ENCODE measurements at places on chromosomes 5 and 9.
A peak's percentile ranks its signal among the peaks of the same experiment; 100 is the strongest.

DNA sequence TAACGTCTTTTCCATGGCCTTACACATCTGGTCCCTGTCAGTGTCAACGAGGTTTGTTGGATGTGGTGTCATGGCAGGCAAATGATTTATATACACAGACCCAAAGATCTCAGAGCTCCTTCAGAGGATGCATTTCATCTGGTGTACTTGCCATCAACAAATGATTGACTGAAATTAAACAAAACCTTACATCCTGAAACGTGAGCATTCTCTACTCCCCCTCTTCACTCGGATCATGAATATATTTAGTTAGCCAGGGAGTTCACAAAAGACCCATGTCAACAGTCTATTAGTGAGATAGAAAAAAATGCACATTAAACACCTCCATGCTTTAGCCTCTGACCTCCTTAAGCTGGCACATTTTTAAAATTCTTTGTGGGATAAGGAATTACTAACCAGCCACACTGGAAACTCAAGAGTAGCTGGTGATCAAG, 215.6 kb downstream of the EFNA5 start:
- no peak for DNase-seq

DNA sequence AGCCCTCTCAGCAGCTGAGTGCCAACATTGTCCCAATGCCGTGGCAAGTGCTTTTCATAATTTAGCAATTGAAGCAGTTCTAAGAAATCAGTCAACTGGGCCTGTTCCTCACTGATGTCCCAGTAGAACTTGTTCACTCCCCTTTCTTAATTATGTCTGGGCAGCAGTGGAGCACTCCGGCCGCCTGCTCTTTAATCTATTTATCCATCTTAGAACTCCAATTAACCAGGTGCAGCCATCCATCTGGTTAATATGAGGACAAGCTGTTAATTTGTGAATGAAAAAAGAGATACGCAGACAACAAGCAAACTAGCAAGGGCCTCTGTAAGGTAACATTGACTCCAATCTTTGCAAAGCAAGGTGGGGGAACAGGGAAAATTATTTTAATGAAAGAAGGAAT, 39.4 kb downstream of the MAT2B start:
- no peak for DNase-seq

- DNase-seq: no peak
Observed at GRCh38 chr9:31445960-31446359, 938.5 kb upstream of the ACO1 start.

GRCh38 chr9:101711330-101711941, 27.0 kb downstream of the GRIN3A start:
- no peak for DNase-seq

DNA sequence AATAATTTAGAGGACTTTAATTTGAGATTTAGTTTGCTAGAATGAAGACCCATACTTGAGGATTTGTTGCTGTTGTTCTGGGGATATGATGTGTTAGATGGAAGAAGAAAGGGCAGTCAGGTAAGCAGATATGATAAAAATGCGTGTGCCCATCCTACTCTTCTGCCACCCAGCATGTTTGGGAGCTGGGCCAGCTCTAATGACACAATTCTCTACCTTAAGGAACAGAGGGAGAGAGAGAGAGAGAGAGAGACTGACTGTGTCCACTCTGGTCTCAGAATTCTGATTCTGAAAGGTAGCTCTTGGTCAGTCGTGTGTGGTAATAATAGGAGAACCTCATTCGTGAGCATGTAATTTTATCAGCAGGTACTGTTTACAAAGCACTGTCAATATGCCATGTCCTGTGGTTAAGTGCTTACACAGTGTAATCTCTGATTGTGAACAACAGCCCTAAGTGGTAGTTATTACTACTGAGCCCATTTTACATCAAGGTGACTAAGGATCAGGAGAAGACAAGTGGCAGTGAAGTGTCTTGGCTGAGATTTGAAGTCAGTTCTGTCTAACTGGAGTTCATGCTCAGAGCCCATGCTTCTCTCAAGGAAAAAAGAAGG, 307.4 kb upstream of the SEMA6A start:
- no peak for DNase-seq

- DNase-seq: no peak
Observed at GRCh38 chr5:104172976-104173375, 610.4 kb upstream of the NUDT12 start.

DNA sequence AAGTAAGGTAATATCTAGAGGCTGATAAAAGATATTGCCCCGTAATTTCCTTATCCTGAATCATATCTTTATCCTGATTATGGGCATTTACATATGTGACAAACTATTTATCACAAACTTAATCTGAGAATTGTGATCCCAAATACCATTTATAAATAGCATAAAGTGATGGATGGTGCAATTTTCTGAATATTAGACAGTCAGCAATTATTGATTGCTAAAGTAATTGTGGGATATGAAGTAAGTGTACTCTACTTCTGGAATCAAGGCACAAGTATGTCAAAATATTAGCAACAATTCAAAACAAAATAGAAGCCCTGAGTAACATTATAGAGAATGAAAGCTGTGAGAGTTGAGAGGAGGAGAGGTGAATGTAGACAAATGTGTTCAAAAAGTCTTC, 361.9 kb upstream of the CDH6 start:
- no peak for DNase-seq

GRCh38 chr5:95913663-95914062, 48.0 kb downstream of the ELL2 start:
- no peak for DNase-seq

GRCh38 chr9:20811872-20812271, 127.8 kb downstream of the FOCAD start:
- no peak for DNase-seq

- DNase-seq: no peak
Observed at GRCh38 chr9:70177121-70177520, 81.7 kb upstream of the SMC5 start.

DNA sequence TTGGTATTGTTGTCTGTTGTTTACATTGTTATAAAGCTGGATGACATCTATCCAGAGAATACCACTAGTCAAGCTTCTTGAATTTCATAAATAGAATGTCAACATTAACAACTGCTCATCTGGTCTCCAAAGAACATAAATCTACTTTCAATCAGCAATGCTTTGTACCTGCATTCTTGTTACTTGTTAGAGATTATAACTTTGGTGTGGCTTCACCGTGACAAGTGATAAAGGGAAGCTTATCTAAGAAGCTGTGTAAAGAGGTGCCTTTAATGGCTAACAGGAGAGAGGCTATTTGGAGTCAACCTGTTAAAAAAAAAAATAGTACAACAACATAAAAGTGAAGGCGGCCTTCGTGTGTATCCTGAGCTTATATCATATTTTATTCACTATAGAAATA, 41.8 kb downstream of the MUSK start:
- no peak for DNase-seq

GRCh38 chr9:89817151-89817950, 212.5 kb downstream of the GADD45G start:
- no peak for DNase-seq

DNA sequence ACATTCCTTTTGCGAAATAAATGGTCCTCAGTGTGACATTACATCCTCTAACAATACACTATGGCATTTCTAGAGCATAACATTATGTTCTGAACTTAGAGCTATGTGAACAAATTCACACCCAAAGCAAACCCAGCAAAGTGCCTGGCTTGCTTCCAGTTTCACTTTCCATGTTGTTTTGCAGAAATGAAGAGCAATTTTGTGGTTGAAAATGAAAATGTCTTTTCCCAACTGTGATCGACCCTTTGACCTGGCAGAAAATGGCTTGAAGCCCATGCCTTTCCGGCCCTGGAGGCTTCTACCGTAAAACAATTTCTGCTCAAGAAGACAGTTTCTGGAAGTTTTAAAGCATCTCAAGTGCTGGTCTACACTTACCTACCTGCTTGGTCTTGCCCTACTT, 344.7 kb upstream of the RGMB start:
- no peak for DNase-seq

DNA sequence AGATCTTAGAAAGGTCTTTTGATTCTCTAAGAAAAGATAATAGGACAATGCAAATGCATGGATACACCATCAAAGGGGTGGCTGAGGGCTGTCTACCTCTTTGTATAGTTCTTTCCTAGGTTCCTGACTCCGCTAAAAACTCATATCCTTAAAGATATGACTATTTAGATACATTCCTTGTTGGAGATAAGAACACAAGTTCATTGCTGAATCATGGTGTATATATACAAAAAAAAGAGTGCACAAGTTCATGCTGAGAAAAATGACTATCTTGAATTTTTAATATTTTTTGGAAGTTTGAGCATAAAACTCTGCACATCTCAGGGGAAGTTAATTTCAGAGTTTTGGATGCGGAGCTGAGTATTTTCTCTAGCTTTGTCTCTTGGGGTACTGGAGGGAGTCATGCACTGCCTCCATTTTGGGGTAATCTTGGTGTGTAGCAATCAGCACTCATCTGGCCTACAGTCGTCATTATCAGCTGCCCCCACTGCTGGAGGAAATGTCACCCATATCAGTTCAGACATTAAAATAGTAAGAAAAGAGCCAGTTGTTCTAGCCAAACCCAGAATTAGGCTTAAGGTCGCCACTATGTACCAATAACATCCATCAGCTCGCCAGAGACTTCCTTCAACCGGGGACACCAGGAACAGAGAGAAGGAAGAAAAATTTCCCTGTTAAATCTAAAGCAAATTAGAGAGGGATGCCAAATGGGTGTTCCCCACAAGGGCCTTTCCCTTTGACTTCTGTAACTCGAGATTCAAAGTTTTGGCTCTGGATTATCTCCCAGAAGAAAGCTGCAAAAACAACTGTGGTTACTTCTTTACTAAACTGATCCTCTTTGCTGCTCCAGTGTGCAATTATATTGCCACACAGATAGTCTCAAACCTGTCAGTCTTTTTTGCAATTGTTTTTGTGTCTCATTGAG, 49.0 kb downstream of the PTTG1 start:
- DNase-seq: no peak

GRCh38 chr9:72986522-72987116, 33.8 kb upstream of the ALDH1A1 start:
- no peak for DNase-seq

DNA sequence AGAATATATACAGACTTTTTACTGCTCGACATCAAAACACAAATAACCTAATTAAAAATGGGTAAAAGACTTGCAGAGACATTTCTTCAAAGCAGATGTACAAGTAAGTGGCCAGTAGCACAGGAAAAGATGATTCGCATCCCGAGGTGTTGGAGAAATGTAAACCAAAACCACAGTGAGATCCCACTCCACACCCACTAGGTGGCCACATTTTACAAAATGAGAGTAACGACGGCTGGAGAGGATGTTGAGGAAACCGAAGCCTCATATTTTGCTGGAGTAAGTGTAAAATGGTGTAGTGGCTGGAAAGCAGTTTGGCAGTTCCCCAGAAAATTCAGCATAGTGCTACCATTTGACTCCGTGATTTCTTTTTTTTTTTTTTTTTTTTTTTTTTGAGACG, 21.3 kb upstream of the GBGT1 start:
- DNase-seq: peak; percentile 71

- DNase-seq: no peak
Observed at GRCh38 chr5:181186986-181187499, 18.0 kb downstream of the TRIM7 start.

GRCh38 chr5:120413686-120414085, 50.4 kb upstream of the PRR16 start:
- DNase-seq: no peak

GRCh38 chr9:129489838-129490582, 130.9 kb downstream of the C9orf50 start:
- DNase-seq: no peak

GRCh38 chr9:109914280-109915027, 134.5 kb downstream of the PALM2AKAP2 start:
- DNase-seq: no peak

- DNase-seq: peak; percentile 82
Observed at GRCh38 chr5:84393969-84394368, 9.3 kb upstream of the EDIL3 start.

GRCh38 chr5:169531631-169532030, 51.9 kb upstream of the SPDL1 start:
- no peak for DNase-seq

GRCh38 chr9:113807173-113808061, 68.7 kb upstream of the ZNF618 start:
- peak; percentile 68 for DNase-seq

GRCh38 chr5:54438620-54439389, 16.7 kb upstream of the HSPB3 start:
- no peak for DNase-seq

DNA sequence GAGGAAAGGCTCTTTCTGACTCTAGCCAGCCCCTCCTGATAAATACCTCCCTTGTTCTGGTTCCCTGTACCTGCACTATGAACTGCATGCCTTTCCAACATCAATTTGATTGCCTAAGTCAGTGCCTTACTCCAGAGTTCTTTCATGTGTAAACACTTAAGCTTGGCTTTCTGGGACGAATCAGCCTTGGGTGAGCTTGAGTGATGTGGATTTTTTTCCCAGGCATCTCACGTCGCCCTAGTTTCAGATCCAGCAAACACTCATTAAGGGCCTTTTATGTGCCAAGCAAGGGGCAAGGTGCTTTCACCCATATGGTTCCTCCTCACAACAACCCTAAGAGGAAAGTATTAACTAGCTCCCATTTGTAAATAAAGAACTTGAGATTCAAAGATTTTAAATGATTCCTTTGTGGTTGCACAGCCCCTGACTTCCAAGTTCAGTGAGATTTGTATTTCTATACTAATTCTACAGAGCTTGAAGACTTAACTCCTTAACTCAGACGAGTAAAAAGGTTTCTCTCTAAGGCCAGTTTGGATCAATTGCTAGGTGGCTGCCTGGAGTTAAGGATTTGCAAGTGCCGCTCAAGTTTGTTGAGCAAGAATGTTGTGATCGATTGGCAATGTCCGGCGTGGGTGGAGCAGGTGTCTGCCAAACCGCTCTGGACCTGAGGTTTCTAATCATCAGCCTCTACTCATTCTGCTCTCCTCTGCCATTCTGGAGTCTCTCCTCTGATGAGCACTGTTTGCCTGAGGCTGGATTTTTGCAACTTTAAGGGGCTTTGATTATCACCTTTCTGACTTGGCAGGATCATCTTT, 20.2 kb upstream of the TJP2 start:
- no peak for DNase-seq

- no peak for DNase-seq
Observed at GRCh38 chr9:15612962-15613361, 60.1 kb downstream of the CCDC171 start.

DNA sequence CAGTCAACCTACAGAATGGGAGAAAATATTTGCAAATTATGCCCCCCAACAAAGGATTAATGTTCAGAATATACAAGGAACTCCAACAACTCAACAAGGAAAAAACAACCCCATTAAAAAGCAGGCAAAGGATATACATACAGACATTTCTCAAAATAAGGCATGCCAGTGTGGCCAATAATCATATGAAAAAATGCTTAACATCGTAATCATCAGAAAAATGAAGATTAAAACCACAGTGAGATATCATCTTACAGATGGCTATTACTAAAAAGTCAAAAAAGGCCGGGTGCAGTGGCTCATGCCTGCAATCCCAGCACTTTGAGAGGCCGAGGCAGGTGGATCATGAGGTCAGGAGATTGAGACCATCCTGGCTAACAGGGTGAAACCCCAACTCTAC, 103.2 kb downstream of the KLHL3 start:
- DNase-seq: no peak

DNA sequence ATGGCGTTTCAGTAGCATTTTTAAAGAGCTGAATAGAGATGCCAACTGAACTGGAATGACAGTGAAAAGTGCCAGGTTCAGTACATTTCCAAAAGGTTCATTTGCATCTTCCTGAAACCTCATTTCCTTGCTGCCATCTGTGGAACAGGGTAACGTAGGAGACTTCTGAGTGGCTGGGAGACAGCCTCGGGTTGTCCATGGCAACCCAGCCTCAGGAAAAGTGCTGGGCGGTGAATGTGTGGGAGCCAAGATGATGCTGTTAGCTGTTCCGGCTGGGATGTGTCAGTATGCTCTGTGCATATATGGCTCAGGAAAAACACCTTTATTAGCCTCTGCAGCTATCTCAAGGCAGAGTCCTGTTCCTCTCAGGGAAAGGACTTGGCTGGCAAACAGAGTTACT, 87.5 kb downstream of the KLHL3 start:
- DNase-seq: no peak

All from kidney capillary endothelial cell (primary cell).